ENCODE measurements at places on chromosomes 5 and 9. TPM values are rescaled to one million over a fixed set of nuclear protein-coding genes. Genes with fewer than 3 reads are reported as not detected.

CAMK2A gene
- total RNA-seq = not detected

- no peak overlapping the region for H3K27ac ChIP-seq
- peaks cover 19% of the 10 kb centered on the region for H3K27me3 ChIP-seq
- peak overlapping the region; percentile 56 for H3K4me3 ChIP-seq
- H3K36me3 ChIP-seq = no peaks in the 10 kb centered on the region
Observed at GRCh38 chr5:178115136-178115813, 1.9 kb downstream of the N4BP3 start.

TMCO6 gene
- total RNA-seq = 26.4 TPM

GRCh38 chr5:9388941-9389674, 156.8 kb downstream of the SEMA5A start:
- H3K4me3 ChIP-seq = no peak overlapping the region
- no peaks in the 10 kb centered on the region for H3K36me3 ChIP-seq
- H3K27ac ChIP-seq = no peak overlapping the region
- H3K4me1 ChIP-seq = no peaks in the 10 kb centered on the region
- DNase-seq = no peak
- H3K27me3 ChIP-seq = no peaks in the 10 kb centered on the region

DNA sequence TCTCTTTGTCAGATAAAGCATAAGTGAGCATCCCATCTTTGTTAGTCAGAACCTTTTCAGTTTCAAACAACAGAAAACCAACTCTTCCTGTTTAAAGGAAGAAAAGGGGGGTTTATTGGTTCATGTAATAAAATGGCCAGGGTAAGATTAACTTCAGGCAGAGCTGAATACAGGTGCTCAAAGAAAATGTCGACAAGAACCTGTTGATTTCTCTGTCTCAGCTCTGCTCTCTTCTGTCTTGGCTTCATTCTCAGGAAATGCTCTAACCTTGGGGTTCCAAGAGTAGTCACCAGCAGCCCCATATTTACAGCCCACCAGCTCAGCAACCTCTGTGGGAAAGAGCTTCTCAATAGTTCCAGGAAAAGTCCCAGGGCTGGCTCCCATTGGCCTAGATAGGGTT, 25.2 kb downstream of the KCNIP1 start:
- no peaks in the 10 kb centered on the region for H3K4me1 ChIP-seq
- no peak overlapping the region for H3K27ac ChIP-seq

GRCh38 chr5:166768536-166768935, 1522.9 kb upstream of the WWC1 start:
- H3K4me3 ChIP-seq = no peak overlapping the region
- no peaks in the 10 kb centered on the region for H3K27me3 ChIP-seq
- H3K27ac ChIP-seq = no peak overlapping the region
- H3K36me3 ChIP-seq = no peaks in the 10 kb centered on the region

SPTAN1 gene
- 726 TPM for total RNA-seq

GRCh38 chr5:140977003-140977402, 10.7 kb downstream of the PCDHAC2 start:
- H3K27ac ChIP-seq = no peak overlapping the region
- DNase-seq = no peak
- no peaks in the 10 kb centered on the region for H3K27me3 ChIP-seq
- H3K4me3 ChIP-seq = no peak overlapping the region
- no peaks in the 10 kb centered on the region for H3K36me3 ChIP-seq

- no peaks in the 10 kb centered on the region for H3K4me1 ChIP-seq
- H3K27me3 ChIP-seq = no peaks in the 10 kb centered on the region
- peak overlapping the region; percentile 4 for H3K27ac ChIP-seq
Observed at GRCh38 chr9:113541019-113541900, 77.7 kb downstream of the RGS3 start.

GRCh38 chr5:112929336-112930081, 7.5 kb upstream of the REEP5 start:
- no peak overlapping the region for H3K27ac ChIP-seq
- no peaks in the 10 kb centered on the region for H3K27me3 ChIP-seq

TEX48 gene
- total RNA-seq = not detected

EFCAB9 gene
- not detected for total RNA-seq

KIAA1191 gene
- 398 TPM for total RNA-seq

DNA sequence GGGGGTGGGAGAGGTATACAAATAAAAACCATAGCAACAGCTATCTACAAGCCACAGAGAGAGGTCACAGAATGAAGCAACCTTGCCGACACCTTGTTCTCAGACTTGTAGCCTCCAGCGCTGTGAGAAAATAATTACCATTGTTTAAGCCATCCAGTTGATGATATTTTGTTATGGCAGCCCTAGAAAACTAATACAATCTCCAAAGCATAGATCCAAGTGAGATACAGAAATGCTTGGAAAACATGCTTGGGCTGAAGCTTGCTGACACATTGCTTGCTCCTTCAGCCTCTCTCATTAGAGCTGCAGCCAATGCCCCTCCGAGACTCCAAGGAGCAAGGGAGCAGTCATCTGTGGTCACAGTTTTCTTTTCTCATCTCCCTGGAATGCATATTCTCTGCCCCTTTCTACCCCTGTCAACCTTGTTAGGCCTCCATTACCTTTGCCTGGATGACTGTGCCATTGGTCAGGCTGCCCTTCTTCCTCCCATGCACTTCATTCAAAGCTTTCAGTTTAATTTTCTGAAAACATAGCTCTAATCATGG, 401.4 kb upstream of the KLF4 start:
- H3K27me3 ChIP-seq = no peaks in the 10 kb centered on the region
- DNase-seq = no peak
- H3K4me1 ChIP-seq = peaks cover 11% of the 10 kb centered on the region
- no peak overlapping the region for H3K4me3 ChIP-seq
- no peaks in the 10 kb centered on the region for H3K36me3 ChIP-seq

DNA sequence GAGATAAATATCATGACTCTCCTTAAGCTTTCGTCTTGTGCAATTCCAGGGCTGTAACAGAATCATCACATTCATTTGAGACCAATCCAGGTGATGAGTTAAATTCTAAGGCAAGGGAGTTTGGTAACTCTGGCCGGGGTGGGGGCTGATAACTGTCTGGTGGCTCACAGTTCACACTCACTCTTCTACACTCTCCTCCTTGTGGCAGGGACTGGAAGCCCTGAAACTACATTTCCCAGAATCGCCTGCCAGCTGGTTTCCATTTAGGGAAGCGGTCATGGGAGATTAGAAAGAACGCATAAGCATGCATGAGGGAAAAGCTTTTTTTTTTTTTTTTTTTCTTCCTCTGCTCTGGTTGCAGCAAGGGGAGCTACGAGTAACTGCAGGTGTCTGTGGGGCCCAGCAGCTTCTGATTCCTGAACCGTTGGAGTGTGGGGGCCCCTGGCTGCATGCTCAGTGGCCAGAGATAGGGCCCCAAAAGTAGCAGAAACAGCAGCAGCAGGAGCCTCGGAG, 154.8 kb upstream of the TBC1D2 start:
- no peak overlapping the region for H3K4me3 ChIP-seq
- H3K36me3 ChIP-seq = no peaks in the 10 kb centered on the region
- no peak for DNase-seq
- no peaks in the 10 kb centered on the region for H3K4me1 ChIP-seq
- H3K27me3 ChIP-seq = no peaks in the 10 kb centered on the region
- H3K27ac ChIP-seq = no peak overlapping the region

GRCh38 chr5:170917113-170917512, 55.3 kb downstream of the RANBP17 start:
- H3K27me3 ChIP-seq = no peaks in the 10 kb centered on the region
- H3K4me1 ChIP-seq = no peaks in the 10 kb centered on the region
- H3K27ac ChIP-seq = no peak overlapping the region
- H3K4me3 ChIP-seq = no peak overlapping the region
- DNase-seq = no peak

DNA sequence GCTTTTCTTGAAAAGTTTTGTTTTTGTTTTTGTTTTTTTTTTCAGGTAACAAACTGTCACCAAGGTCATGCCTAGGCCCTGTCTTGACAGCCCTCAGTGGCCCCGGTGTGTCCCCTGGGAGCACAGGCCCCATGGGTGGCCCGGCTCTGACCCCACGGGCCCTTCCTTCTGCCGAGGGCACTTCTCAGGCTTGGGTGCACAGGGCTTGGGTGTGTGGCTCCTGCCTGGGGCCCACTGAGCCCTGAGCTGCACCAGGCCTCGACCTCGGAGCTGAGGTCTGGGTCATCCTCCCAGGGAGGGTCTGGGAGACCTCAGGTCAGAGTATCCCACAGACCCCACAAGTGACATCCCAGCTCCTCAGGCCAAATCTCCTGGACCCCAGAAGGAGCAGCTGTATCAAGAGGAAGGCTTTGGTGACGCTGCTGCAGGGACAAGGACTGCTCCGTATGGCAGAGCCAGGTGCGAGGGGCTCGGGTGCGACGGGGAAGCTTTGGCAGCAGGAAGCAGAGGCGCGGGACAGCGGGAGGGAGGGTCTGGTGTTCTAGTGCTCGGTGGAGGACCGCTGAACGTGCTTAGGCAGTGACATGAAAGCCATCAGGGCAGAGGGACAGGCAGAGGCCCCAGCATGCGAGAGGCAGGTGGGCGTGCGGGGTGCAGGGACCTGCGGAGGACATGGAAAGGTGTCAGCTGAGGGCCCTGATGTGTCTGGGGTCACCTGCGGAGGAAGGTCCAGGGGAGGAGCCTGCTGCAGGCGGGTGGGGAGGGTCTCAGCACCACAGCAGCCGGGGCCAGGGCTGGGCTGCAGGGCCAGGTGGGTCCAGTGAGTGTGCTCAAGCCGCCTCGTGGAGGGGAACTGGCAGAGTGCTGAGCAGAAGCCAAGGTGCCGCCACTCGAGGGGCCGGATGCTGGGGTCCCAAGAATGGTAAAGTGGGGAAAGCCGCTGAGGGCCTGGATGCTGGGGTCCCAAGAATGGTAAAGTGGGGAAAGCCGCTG, 18.4 kb upstream of the SLC9A3 start:
- H3K4me1 ChIP-seq = peaks cover 23% of the 10 kb centered on the region
- no peak overlapping the region for H3K27ac ChIP-seq
- H3K36me3 ChIP-seq = no peaks in the 10 kb centered on the region
- DNase-seq = no peak
- no peak overlapping the region for H3K4me3 ChIP-seq
- peaks cover 18% of the 10 kb centered on the region for H3K27me3 ChIP-seq

CTXN3 gene
- total RNA-seq = not detected

GRCh38 chr5:88536146-88536545, 267.5 kb upstream of the TMEM161B start:
- H3K27ac ChIP-seq = no peak overlapping the region
- DNase-seq = no peak
- no peaks in the 10 kb centered on the region for H3K36me3 ChIP-seq
- H3K4me3 ChIP-seq = no peak overlapping the region

DNA sequence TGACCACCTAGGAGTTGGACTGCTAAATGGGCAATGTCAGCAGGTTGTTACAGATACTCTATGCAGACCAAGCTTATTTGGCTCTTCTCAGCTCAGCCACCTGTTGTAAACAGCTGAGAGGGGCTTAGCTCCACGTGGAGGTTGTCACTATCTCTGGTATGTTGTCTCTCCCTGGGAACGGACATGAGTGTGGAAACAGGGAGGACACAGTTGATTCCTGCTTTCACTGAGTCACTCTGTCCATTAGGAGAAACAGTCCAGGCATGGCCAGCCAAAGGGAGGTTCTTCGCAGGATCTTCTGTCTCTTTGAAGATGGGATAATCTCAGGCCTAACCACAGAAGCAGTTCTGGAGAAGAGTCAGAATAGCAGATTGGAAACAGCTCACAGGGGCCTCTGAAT, 121.2 kb downstream of the PALM2AKAP2 start:
- no peak overlapping the region for H3K4me3 ChIP-seq
- no peaks in the 10 kb centered on the region for H3K36me3 ChIP-seq
- no peaks in the 10 kb centered on the region for H3K4me1 ChIP-seq
- H3K27ac ChIP-seq = no peak overlapping the region
- DNase-seq = no peak

- no peak overlapping the region for H3K27ac ChIP-seq
- H3K4me3 ChIP-seq = no peak overlapping the region
Observed at GRCh38 chr5:91061946-91062562, 321.1 kb downstream of the ARRDC3 start.

DNA sequence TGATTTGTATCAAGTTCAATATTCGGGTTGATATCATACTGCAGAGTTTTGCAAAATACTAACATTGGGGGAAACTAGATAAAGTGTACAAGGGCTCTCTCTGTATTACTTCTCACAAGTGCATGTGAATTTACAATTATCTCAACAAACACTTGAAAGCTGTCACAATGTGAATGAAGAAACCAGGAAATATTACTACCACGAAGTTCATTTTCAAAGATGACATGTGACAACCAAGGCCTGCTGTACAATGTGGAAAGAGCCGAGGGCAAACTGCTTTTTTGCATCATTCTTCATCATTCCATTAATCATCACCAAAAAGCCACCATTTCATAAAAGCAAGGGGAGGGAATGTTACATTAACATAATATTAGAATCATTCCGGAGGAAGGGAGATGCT, 310.0 kb downstream of the GLIS3 start:
- no peak overlapping the region for H3K4me3 ChIP-seq
- no peak for DNase-seq
- H3K27ac ChIP-seq = no peak overlapping the region
- H3K36me3 ChIP-seq = no peaks in the 10 kb centered on the region

DNA sequence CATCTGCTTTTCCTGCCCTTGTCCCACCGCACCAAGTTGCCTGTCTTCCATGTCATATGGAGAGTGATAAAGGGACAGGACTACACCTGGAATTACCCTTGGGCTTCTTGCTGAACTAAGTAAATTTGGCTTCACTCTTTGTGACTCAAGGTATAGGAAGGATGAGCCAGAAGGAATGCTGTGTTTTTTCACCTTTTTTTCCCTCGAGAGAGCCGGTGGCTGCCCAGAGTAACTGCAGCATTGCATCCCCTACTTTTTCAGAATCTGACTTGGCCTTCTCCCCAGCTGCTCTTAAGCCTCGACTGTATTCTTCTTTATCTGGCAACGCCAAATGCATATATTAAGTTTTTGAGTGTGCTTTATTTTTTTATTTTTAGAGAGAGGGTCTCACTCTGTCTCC, 38.4 kb downstream of the RCL1 start:
- no peak for DNase-seq
- no peak overlapping the region for H3K4me3 ChIP-seq
- peaks cover 21% of the 10 kb centered on the region for H3K4me1 ChIP-seq
- H3K27me3 ChIP-seq = no peaks in the 10 kb centered on the region
- H3K36me3 ChIP-seq = peaks cover 18% of the 10 kb centered on the region
- no peak overlapping the region for H3K27ac ChIP-seq

DNA sequence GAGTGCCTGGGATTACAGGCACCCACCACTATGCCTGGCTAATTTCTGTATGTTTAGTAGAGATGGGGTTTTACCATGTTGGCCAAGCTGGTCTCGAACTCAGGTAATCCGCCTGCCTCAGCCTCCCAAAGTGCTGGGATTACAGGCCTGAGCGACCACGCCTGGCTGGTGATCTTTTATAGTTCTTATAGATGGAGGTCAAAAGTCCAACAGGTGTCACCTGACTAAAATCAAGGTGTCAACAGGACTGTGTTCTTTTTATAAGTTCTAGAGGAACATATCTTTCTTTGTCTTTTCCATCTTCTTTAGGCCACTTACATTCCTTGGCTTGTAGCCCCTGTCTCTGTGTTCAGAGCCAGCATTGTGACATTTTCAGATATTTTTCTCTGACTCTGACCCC, 155.5 kb upstream of the SLC12A2 start:
- peaks cover 12% of the 10 kb centered on the region for H3K4me1 ChIP-seq
- no peaks in the 10 kb centered on the region for H3K27me3 ChIP-seq
- no peaks in the 10 kb centered on the region for H3K36me3 ChIP-seq
- H3K4me3 ChIP-seq = no peak overlapping the region
- no peak for DNase-seq

GALNT12 gene
- 126 TPM for total RNA-seq

GRCh38 chr5:176742246-176743105, 67.9 kb upstream of the UNC5A start:
- H3K4me3 ChIP-seq = no peak overlapping the region
- no peaks in the 10 kb centered on the region for H3K36me3 ChIP-seq
- H3K4me1 ChIP-seq = peaks cover 9% of the 10 kb centered on the region
- no peak overlapping the region for H3K27ac ChIP-seq
- no peak for DNase-seq

All from stomach (tissue), 19 donors.